ENCODE measurements at places on chromosomes 1 and 21. TPM values are rescaled to one million over a fixed set of nuclear protein-coding genes. Genes with fewer than 3 reads are reported as not detected.

- DNase-seq, result no peak
Measured at GRCh38 chr1:29798699-29799566, 562.6 kb downstream of the PTPRU start.

GRCh38 chr1:7845761-7846160, 7.1 kb downstream of the UTS2 start:
- no peak for DNase-seq

GRCh38 chr1:18505666-18506065, 24.9 kb downstream of the KLHDC7A start:
- DNase-seq, result no peak

- no peak for DNase-seq
Measured at GRCh38 chr21:19198801-19199200, 795.2 kb upstream of the TMPRSS15 start.

DNA sequence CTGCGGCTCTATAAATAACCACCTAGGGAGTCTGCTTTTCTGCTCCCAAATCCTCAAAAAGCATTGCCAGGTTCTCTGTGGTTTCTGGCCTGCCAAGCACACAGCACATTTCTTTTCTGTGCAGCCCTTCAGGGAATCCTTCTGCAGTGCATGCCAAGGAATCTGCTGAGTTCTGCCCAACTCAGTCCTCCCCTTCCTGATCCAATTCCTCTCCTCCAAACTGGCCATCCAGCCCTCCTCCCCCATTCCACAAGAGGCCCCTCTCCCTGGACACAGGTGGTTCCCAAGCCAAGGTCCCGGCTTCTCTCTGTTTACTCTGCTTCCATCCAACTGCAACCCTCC, 61.8 kb downstream of the HIVEP3 start:
- DNase-seq, result no peak

Gene KRTAP13-1
- total RNA-seq, result not detected

Measured in ascending aorta (tissue), 2 donors.